GF-D8 (cell line): ENCODE measurements at places on chromosomes 16 and 17.

DNA sequence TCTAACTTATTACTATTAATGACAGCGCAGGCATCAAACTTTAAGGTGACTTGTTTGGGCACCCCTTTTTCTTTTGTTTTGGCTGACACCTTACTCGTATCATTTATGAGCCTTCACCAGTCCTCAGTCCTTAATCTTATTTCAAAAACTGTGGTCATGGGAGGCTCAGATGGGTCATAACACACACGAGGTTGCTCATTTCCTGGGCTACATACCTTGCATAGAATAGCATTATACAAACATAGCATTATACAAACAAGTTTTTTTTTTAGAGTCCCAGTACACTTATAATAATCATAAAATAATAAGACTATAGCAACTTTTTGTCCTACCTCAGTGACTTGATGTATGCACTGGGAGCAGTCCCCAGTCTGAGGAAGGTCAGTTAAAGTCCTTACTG lies 11.2 kb upstream of the ACSF2 start:
- no peak for DNase-seq

DNA sequence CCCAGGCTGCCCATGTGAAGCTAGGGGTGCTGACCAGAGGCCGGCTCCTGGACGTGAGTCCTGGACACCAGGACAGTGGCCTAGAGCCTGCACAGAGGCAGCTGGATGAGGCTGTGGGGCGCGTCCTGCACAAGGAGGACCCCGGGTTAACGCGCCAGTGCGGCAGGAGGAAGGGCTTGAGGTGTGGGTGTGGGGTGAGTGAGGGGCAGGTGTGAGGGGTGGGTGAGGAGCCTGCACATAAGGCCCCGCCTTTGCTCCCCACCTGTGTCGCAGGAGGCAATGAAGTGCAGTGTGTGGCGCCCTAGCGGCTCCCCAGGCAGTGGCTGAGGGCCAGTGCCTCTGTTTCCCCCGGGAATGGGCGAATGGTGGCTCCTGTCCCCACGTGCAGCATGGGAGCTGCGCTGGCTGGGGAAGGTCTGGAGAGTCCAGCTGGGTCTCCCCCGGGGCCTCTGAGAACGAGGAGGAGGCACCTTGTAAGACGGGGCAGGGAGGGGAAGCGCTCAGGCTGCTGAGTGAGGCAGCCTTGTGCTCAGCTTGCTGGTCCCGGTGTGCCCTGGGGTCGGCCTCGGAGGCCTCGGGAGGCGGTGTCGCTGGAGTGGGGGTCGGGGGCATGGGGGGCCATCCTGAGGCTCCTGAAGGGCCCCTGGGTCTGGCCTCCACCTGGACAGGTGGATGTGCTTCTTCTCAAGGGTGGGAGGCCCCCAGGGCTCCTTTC lies 3.2 kb downstream of the CD7 start:
- no peak for DNase-seq

DNA sequence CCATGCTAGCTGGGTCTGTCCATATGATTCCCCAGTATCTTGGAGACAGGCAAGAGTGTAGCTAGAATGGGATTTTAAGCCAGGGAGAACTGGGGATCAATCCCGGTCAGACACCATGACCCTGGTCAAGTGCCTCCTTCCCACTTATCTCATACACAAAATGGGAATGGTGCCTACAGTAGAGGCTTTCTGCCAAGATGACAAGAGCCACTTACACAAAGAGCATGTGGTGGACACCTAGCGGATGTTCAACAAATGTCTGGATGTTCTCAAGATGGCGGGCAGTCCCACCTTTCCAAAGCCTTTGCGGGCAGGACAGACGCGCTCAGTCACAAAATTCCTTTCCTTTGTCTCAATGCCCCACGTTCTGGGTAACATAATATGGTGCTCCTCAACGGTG lies 57.3 kb downstream of the MAF start:
- DNase-seq, result no peak

- no peak for DNase-seq
These were observed 71.3 kb upstream of the CDH5 start for GRCh38 chr16:66295213-66295612.

GRCh38 chr17:64572682-64573154 lies 65.9 kb downstream of the CEP95 start:
- DNase-seq, result peak; percentile 10

DNA sequence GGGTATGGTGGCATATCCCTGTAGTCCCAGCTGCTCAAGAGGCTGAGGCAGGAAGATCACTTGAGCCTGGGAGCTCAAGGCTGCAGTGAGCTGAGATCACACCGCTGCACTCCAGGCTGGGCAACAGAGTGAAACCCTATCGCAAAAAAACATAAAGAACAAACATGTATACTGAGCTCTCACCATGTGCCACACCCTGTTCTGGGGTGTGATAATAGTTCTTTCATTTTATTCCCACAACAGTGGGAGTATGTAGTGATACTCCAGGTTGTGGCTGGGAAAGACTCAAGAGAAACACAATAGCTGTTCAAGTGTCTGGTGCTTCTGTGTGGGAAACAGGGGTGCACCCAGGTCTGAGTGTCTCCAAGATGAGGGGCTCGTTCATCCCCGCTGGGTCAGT lies 90.7 kb downstream of the SOCS1 start:
- no peak for DNase-seq

GRCh38 chr17:31248986-31249834 lies 47.8 kb downstream of the OMG start:
- DNase-seq, result no peak

DNA sequence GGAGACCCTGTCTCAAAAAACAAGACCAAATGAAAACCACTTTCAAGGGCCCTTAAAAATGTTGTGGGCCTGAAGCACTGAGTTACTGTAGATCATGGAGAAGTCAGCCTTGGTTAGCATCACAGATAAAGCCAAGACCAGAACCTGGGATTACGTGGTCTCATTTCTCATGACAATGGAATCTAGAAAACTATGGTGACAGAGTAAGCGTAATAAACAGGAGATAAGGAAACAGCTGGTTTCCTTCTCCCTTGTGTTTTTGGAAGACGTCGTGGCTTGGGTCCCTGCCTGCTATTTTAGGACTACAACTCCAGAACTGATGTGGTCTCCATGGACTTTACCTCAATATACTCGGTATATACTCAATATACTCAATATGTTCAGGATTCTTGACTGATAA lies 180.7 kb upstream of the ZFHX3 start:
- no peak for DNase-seq

GRCh38 chr16:85583491-85584181 lies 29.5 kb upstream of the GSE1 start:
- no peak for DNase-seq

GRCh38 chr17:74975943-74976342 lies 3.4 kb upstream of the HID1 start:
- DNase-seq, result no peak

DNA sequence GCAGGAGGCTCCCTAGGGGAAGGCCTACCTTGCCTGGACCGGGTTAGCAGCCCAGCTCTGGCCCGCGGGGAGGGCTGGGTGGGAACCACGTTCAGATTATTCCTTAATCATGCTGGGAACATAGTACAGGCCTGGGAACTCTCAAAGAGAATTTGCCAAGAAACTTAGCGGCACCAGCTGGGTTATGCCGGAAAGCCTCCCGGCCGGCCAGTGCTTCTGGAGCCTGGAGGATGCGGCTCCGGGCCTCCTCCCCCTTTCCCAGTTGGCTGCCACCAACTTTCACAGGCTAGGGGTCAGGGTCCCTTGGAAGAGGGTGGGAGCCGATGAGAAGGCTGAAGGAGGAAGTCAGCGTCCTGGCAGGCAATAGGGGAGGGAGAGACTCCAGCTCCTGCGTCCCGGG lies 10.8 kb downstream of the NGFR start:
- no peak for DNase-seq
